ENCODE measurements at places on chromosomes 11 and 22. TPM values are rescaled to one million over a fixed set of nuclear protein-coding genes. Genes with fewer than 3 reads are reported as not detected.

DNA sequence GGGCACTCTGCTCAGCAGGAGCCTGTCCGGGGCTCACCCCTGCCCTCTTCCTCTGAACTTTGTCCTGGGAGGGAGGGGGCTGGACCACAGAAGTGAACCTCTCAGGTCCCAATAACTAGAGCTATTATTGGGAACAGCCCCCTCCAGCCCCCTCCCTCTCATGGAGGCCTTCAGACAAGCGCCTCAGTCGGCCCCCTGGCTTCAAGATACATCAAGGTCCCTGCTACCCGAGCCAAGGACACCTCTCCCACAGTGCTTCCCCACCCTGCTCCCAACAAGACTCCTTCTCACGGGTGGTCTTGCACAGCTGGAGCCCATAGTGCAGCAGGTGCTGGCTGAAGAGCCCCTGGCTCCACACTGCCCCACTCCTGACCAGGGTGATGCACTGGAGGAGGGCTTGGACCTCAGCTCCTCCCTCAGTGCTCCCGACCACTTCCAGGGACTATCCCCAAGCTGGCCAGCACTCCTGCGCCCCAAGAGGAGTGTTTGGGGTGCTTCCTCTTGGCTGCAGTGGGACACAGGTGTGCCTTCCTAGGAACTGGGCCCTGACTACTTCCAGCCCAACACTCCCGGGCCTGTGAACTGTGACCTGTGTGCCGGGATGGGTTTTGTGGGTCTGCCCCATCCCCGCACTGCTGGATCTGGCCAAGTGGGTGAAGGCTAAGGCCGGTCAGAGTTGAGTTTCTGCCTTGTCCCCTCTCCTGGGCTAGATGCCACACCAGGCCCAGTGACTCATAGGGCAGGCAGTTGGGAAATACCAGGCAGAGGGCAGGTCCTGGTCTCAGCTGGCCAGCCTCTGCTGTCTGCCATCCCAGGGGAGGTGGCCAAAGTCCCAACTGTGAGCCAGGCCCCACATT lies 2.2 kb downstream of the PNPLA2 start:
- ATAC-seq, result no peak

Gene GRM5
- total RNA-seq, result not detected

GRCh38 chr11:126394036-126394435 lies 38.5 kb downstream of the ST3GAL4 start:
- no peak for ATAC-seq

Gene KCNJ1
- not detected for total RNA-seq

- ATAC-seq, result peak; percentile 85
Measured at GRCh38 chr11:32809313-32809712, 14.9 kb upstream of the CCDC73 start.

DNA sequence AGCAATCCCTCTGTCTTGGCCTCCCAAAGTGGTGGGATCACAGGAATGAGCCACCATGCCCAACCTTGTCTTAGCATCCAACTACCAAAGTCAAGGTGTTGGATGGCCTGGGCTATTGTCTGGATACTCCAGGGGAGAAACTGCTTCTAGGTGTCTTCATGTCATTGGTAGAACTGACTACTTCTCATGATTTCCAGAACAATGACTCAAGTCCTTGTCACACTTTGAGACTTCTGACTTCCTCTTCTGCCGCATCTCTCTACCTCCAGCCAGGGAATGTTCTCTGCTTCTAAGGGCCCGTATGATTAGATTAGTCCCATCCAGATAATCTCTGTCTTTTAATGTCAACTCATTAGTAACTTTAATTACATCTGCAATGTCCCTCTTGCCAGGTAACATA lies 30.6 kb downstream of the APOL6 start:
- ATAC-seq, result peak; percentile 88

DNA sequence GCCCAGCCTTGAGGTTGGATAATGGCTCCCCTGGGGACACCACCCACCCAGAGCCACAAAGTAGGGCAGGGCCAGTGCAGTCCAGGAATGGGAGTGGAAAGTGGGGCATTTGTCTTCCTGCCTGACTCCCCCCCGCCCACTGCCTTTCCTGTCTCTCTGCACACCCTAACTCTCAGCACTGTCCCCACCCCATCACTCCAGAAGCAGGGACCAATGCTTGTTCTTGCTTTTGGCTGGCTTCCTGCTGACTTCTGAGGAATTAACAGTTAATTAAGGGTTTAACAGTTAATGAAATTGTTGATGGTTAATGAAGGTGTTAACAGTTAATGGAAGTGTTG lies 4.7 kb downstream of the PITPNM1 start:
- ATAC-seq, result no peak

DNA sequence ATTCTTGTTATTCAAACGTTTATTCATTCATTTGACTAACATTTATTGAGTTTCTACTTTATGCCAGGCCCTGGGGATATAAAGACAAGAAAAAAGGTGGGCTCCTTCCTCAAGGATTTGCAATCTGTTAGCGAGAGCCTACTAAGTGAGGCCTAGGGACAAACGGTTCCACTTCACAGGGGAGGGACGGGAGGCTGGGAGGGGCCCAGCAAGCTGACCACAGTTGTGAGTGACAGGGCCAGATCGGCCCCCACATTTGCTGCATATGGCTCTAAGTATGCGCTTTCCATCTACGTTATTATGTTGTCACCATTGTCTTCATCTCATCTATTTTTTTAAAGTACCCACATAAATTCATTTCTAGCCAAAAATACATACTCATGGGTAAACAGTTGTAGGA lies 271.1 kb downstream of the BUD13 start:
- no peak for ATAC-seq

DNA sequence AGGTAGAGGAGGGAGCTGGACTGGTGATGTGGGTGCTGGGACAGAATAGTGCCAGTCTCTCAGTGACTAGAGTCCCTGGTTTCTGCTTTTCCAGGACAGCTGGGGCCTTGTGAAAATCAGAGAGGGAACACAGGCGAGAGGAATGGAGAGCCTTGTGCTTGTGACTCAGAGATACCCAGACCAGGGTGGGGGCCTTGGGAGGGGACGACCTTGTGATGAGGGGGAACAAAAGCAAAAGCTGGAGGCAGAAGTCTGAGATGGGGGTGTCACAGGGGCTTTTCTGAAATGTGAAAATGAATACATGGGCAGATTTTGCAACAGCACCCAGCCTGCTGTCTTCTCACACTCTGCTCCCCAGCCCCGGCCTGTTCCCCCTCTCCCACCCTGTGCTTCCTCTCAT lies 3.4 kb upstream of the NR1H3 start:
- no peak for ATAC-seq

Gene ARHGAP42
- total RNA-seq, result not detected

Gene OSBPL5
- 3.3 TPM for total RNA-seq

Gene DHCR7
- 67.1 TPM for total RNA-seq

DNA sequence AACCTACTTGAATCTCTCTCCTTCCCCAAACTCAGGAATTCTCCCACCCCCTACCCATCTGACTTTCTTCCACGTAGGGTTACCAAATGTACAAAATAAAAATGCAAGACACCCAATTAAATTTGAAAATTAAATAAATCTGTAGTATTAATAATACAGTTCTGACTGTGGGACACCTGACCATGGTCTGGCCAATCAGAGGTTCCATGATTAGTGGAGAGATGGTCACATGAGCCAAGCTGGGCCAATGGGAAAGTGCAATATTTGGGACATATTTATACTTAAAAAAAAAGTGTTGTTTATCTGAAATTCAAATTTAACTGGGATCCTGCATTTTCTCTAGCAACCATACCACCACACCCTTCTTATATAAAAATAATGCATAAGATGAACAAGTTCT lies 29.8 kb upstream of the ASPHD2 start:
- ATAC-seq, result no peak

GRCh38 chr11:108825381-108825780 lies 160.5 kb downstream of the DDX10 start:
- no peak for ATAC-seq

DNA sequence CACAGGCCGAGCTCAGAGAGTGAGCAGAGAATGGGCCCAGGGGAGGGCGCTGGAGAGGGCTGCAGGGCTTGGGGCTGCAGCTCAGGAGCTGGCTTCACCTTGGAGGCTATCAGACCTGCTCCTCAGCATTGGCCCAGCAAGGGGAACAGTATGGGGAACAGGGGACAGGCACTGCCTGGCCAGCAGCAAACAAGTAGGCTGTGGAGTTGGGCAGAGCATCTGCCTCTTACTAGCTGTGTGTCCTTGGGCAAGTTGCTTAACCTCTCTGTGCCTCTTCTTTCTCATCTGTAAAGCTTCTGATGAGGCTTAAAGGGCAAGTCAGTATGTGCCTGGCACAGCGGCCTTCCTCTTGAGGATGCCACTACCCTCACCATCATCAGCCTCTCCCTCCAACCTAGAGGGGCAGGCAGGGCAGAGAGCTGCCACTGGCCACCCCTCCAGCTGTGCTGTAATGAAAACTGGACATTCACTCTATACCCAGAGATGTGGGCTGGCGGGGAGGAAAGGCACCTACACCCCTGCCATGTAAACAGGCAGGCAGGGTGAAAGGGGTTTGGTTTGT lies 7.5 kb upstream of the CDKN1C start:
- peak; percentile 77 for ATAC-seq

GRCh38 chr11:73288192-73288872 lies 16.2 kb downstream of the P2RY6 start:
- ATAC-seq, result peak; percentile 25

DNA sequence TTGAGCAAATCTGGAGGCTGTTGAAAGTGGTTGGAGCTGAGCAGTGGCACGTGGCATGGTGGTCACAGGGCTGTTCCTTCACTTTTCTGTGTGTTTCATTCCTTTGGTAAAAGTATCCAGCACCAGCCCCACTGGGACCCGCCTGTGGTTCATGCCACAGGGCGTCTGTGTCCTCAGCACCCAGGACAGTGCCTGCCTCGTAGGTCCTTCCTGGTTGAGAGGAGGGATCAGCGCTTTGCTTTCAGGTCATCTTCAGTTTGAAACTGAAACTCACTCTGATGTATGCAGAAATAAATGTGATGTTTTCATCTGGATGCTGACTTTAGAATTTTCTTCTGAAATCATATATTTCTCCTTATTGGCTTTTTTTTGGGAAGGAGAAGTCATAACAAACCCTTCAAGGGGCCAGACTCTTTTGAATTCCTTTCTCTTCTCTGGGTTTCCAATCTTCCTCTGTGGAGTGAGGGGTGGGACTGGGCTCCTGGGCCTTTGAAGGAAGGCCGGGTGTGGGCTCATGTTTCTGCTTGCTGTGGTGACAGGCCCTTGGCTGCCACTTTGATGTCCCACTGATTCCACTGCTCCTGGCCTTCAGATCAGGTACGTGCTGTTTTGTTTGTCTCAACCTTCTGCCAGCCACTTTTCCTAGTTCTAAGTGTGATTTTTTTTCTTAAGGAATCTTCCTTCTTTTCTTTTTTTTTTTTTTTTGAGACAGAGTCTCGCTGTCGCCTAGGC lies 26.2 kb downstream of the TBC1D22A start:
- peak; percentile 72 for ATAC-seq
